Trophoblast cell (in vitro differentiated cells and primary cell): ENCODE measurements at places on chromosomes 1 and 21.

GRCh38 chr1:93330196-93330595, 15.5 kb upstream of the DR1 start:
- DNase-seq, result no peak

GRCh38 chr1:11470912-11471311, 8.0 kb upstream of the DISP3 start:
- DNase-seq, result no peak

- DNase-seq, result peak; percentile 83
These were observed 553 bp downstream of the CMPK1 start for GRCh38 chr1:47333922-47334764.

GRCh38 chr1:218259800-218260199, 25.3 kb upstream of the RRP15 start:
- peak; percentile 69 for DNase-seq

DNA sequence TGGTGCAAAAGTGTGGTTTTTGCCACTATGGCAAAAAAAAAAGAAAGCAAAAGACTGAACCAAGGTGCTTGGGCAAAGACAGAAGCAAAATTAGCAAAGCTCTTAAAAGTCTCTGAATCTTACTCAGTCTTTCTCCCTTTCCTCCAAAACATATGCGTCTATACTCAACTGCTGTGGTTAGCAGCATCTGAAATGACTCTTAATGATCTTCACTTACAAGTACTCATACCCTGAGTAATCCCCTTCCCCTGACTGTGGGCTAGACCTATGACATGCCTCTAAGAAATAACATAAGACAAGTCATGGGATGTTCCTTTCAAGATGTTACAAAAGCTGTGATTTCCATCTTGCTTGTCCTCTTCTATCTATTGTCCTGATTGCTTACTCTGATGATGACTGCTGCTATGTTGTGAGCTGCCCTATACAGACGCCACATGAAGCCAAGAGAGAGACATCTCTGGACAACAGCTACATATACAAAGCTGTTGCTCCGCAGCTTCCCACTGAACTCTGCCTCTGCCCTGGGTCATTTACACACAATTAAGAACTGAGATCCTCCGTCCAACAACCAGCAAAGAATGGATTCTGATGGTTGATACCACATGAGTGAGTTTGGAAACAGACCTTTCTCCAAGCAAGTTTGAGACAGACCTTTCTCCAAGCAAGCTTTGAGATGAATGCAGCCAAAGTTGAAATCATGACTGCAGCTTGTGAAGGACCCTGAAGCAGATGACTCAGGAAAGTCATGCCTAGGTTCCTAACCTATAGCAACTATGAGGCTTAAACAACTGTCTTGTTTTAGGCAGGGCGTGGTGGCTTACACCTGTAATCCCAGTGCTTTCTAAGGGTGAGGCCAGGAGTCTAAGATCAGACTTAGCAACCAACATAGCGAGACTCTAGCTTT, 55.2 kb downstream of the PUM1 start:
- DNase-seq, result no peak
